Iris pigment epithelial cell (primary cell): ENCODE measurements at places on chromosomes 5 and 9.

- no peak for DNase-seq
Measured at GRCh38 chr9:38053697-38054461, 15.1 kb downstream of the SHB start.

DNA sequence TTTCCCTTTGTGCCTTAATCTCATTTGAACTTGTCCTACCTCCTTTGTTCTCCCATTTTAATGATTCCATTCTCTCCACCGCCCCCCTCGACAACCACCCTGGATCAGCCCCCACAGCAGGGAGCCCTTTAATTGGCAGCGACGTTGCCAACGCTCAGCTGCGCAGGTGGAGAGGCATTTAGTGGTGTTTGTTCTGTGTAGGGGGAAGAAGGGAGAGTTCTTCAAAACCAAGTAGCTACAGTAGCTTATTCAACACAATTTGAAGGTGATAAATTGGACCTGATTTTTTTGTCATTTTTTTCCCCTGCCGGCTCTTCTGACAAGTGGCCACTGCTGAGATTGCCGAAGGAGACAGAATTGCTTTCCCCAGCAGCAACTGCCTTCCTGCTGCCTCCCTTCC is 499.1 kb downstream of the CDK5RAP2 start:
- no peak for DNase-seq

DNA sequence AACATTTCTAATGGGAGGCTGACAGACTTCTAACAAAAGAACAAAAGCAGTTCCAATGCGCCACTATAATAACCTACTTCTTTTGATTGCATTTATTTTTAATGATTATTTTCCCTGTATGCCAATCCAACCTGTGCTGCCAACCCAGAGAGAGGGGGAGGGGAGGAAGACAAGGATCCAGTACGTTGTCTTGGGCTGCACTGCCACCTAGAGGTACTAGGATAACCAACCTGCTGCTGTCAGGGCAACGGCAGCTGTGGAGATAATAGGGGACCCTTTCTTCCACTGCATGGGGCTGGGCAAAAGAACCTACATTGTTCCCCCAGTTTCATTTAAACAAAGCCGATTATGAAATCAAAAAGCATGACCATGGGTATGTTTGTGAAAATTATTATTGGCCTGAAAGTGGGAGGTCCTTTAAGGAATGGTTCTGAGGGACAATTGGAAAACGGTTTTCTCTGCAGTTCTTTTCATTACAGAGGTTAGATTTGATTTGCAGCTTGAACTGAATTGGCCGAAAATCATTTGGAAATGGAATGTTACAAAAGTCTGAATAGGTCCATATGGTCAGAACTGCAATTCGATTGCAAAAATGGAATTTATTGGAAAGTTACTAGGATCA is 101.3 kb downstream of the RASEF start:
- DNase-seq, result peak; percentile 70

DNA sequence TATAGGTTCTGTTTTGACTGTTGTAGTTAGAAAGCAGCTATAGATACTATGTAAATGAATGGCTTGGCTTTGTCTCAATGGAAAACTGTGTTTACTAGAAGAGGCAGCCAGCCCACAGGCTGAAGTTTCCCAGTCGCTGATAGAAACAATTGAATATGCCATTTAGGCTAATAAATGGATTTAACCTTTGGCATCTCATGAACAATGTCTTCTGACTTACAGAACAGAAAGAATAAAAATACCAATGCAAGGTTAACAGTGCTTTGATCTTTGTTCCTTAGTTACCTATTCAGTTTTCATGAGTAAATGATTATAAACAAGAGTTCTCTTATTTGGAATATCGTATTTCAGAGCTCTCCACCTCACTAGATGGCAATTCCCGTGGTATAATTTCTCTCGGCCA is 120.6 kb downstream of the PAM start:
- DNase-seq, result no peak

DNA sequence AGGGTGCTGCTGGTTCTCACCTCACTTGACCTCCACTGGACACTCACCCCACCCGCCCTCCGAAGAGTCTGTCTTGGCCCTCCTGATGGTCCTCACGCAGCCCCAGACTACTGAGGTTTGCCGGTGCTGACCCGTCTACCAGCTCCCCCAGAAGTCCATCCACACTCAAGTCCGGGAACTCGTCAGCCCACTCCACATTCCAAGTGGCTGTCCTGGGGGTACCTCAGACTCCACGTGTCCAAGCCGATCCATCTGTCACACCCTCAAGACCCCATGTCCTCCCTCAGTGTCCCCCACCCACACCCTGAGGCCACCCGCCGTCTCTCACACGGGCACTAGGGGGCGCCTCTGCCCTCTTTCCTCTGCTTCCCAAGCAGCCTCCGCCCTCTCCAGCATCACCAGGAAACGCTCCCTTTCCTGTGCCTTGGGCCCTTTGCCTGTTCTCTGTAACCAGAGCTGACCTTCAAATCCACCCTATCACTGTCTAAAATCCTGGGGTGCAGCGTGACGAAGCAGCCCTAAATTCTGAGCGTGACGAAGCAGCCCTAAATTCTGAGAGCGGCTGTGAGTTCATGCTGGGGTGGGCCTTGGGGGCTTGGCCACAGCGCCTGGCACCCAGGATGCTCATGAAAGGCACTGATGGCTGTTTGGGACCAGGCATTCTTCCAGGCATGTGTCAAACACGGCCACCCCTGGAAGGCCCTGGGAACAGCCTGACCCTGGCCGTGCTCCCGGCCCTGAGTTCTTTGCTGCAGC is 95.7 kb downstream of the KCNT1 start:
- DNase-seq, result peak; percentile 44

- DNase-seq, result no peak
Measured at GRCh38 chr9:138053321-138053868, 175.8 kb downstream of the CACNA1B start.

GRCh38 chr5:124614836-124615385 is 131.5 kb downstream of the ZNF608 start:
- no peak for DNase-seq

- DNase-seq, result no peak
Measured at GRCh38 chr9:99072040-99072394, 32.9 kb upstream of the TGFBR1 start.

DNA sequence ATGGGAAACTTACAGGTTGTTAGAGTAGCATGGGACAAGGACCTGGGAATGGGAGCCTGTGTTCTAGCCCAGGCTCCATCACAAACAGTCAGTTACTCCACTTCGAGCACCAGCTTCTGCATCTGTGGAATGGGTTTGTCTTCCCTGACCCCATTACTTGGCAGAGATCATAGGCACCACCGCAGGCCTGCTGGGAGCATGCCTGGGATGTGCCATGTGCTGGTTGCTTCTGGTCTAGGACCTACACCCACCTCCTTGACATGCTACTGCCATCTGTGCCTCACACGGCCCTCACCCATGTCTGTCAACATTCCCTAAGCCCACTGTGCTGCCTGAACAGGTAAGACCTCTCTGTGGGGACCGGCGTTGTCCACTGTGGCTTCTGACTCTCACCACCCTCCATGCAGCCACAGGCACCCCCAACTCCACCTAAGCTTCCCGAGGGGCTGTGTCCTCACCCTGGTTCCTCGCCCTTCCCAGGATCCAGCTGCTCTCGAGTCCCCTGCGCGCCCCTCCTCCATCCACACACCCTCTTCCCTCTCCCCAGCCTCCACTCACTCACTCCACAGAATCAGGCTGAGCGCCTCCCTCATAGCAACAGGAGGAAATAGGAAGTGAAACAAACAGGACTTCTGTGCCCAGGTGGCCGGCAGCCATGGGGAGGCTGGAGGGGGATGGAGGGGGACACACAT is 85.9 kb upstream of the FAM120A start:
- no peak for DNase-seq

- peak; percentile 71 for DNase-seq
Measured at GRCh38 chr5:76527685-76528161, 95.5 kb downstream of the F2RL2 start.

DNA sequence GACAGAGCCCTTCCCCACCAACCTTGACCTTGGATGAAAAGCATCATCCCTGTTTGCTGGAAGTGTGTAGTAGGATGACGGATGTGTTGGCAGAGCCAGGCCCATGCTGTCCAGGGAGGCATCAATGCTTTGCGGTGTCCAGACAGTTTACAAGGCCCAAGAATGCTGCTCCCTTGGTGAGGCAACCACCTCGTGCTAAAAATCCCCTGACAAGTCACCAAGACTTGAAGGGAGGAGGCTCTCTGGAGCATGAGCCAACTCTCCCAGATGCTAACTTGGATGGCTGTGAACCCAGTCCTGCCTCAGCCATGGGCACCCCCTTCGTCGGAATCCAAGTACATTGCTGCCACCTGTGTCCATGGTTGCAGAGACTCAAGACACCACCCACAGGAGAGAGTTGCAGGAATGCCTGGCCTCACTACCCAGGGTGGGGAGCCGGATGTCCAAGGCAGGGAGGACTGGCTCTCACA is 9.5 kb upstream of the NKD2 start:
- DNase-seq, result no peak

GRCh38 chr5:113807427-113807991 is 294.0 kb downstream of the YTHDC2 start:
- peak; percentile 3 for DNase-seq

DNA sequence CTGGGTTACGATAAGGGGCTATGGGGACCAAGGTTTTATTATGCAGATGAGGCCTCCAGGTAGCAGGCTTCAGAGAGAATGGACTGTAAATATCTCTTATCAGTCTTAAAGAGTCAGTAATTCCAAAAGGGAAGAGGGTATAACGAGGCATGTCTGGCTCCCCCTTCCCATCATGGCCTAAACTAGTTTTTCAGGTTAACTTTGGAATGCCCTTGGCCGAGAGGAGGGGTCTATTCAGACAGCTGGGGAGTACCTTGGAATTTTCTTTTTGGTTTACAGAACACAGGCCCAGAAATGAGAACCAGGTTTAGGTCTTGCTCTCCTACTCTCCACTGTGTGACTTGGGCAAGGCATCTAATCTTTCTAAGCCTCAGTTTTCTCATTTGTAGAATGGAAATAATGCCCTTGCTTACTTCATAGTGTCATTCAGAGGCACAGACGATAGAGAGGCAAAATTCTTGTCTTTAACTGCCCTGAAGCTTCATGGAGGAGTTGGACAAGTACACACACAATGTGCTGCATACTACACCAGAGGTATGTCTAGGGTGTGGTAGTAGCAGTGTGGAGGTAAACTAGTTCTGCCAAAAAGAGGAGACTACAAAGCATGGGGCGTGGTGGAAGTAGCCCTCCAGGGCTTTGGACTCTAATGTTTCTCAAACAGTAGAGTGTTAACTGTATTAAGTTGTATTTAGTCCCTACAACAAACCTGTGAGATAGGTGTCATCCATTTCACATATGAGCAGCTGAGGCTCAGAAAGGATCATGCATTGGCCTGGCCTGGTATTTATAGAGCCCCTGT is 45.5 kb downstream of the IRF1 start:
- DNase-seq, result no peak

GRCh38 chr5:127586811-127587210 is 62.1 kb upstream of the CTXN3 start:
- no peak for DNase-seq

DNA sequence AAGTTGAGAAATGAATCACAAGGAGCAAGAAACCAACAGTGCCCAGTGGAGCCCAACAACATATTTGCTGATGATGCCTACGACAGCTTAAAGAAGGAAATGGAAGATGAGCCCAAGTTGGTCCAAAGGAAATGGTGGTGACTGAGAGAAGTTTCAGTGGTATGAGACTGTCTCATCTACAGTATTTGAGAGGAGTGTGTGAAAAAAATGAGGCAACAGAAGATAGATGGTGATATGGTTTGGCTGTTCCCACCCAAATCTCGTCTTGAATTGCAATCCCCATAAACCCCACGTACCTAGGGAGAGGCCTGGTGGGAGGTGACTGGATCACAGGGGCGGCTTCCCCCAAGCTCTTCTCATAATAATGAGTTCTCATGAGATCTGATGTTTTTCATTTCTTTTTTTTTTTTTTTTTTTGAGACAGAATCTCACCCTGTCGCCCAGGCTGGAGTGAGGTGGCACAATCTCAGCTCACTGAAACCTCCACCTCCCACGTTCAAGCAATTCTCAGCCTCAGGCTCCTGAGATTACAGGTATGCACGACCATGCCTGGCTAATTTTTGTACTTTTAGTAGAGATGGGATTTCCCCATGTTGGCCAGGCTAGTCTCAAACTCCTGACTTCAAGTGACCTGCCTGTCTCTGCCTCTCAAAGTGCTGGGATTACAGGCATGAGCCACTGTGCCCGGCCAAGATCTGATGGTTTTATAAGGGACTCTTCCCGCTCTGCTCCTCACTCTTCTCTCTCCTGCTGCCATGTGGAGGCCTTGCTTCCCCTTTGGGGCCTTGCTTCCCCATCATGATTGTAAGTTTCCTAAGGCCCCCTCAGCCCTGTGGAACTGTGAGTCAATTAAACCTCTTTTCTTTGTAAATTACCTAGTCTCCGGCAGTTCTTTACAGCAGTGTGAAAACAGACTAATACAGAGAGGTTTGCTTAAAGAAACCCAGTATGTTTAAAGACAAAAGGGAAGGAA is 30.2 kb downstream of the EFCAB9 start:
- no peak for DNase-seq

- DNase-seq, result peak; percentile 34
Measured at GRCh38 chr5:103621548-103621930, 59.0 kb upstream of the NUDT12 start.

- DNase-seq, result no peak
Measured at GRCh38 chr5:139878093-139878492, 82.5 kb downstream of the PSD2 start.

DNA sequence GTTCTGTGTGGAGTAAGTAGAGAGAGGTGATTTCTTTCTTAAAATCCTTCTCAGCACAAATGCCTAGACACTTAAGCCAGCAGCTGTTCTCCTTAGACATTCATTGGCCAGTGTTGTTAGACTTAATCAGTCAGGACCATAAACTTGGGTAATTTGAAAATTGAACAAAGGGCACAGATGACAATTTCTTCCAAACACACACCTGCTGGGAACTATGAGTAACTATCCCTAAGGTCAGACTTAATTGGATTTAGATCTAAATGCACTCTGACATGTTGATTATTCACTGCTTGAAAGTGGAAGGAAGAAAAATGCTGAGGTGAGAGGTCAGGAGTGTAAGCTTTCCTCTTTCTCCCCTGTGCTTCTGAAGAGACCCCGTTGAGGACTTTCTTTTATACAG is 1083.7 kb upstream of the DMAC1 start:
- no peak for DNase-seq

DNA sequence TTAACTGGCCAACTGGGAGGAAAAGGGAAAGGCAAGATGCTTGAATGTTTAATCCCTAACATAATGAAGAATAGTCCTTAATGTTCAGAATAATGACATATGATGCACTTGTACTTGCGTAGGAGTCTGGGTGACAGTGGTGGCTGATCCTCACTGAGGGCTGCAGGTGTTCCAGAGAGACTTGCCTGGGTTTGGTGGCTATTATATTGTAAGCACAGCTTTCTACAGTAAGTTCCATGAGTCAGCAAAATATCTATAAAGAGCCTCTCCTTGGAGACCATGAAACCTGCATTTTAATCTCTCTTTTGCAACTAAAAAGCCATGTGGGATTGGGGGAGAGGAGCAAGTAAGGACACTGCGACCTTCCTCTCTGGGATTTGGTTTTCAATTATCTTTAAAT is 1.9 kb upstream of the NPR2 start:
- DNase-seq, result no peak

DNA sequence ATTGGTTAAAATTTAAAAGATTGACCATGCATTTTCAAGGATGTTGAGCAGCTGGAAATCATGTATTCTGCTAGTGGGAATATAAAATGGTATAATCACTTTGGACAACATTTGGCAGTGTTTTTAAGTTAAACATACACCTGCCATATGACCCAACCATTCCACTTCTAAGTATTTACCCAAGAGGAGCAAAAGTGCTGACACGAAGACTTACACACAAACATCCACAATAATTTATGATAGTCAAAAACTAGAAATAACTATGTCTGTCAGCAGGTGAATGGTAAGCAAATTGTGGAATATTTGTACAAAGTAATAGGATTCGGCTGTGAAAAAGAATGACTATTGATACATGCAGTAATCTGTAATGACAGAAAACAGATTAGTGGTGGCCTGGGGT is 30.7 kb upstream of the SRP19 start:
- DNase-seq, result no peak
